ENCODE measurements at places on chromosomes 7 and 10.

DNA sequence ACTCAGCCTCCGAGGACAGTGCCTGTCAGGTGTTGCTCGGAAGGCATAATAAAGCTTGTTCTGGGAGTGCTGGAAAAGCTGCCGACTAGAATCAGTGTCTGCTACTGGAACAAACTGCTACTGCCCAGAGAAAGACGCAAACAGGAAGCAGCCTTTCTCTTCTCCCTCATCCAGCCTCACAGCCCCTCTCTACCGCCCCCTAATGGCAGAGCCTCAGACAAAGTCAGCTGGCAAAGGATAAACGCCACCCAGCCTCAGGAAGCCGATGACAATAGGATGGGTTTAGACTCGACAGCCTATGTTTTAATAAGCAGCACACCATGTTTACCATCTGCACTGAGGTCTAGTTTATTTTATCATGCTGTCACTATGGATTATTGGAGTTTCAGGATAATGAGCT is 169.5 kb upstream of the LYZL1 start:
- H3K27ac ChIP-seq: no peak overlapping the region
- no peak for DNase-seq
- no peak overlapping the region for H3K4me3 ChIP-seq
- H3K36me3 ChIP-seq: no peaks in the 10 kb centered on the region

DNA sequence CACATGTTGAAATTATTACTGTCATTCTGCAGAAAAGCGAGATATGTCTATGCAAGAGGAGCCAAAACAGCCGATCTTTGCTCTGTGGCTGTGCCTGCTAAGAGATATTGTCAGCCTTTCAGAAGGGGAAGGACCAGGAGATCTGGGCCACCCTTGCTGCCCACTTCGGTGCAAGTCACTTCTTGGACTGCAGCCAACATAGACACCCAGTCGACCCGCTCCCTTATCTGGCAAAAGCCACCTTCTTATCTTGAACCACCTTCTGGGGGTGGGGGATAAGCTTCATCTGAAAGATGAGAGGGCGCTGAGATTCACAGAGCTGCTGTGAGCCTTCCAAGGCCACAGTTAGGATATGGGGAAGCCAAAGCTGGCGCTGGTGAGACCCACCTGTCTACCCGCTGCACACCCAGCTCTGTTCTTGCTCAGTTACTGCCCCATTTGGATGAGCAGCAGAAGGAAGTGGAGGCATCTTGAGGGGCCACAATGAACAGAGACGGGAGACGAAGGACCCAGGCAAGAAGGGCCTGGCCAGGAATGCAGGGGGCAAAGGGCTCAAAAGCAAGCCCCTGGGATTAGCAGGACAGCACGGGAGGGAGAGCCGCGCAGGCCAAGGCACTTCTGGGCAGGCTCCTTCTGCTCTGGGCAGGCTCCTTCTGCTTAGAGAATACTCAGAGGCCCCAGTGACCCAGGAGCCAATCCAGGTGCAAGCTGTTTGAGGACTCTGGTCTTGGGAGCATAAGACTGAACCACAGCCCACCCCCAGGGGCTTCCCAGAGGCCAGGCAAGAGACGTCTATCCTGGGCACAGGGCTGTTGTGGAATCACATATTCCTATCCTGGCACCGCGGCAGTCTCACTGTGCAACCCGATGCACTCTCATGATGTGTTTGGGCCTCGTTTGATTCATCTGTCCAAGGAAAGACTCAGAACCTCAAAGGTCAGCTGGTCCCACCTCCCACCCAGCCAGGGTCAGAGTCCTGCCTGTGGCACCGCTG is 38.4 kb upstream of the NPFFR1 start:
- H3K4me1 ChIP-seq: peaks cover 18% of the 10 kb centered on the region
- DNase-seq: peak; percentile 63
- H3K27me3 ChIP-seq: no peaks in the 10 kb centered on the region
- H3K36me3 ChIP-seq: no peaks in the 10 kb centered on the region

- H3K4me1 ChIP-seq: no peaks in the 10 kb centered on the region
- no peak for DNase-seq
- no peak overlapping the region for H3K4me3 ChIP-seq
- H3K27ac ChIP-seq: no peak overlapping the region
- H3K36me3 ChIP-seq: no peaks in the 10 kb centered on the region
Observed at GRCh38 chr7:935164-935873, 19.2 kb downstream of the ADAP1 start.

GRCh38 chr7:127256041-127256725 is 3.4 kb upstream of the GRM8 start:
- no peak for DNase-seq
- H3K36me3 ChIP-seq: no peaks in the 10 kb centered on the region
- no peak overlapping the region for H3K27ac ChIP-seq
- H3K4me3 ChIP-seq: no peak overlapping the region
- H3K4me1 ChIP-seq: peaks cover 19% of the 10 kb centered on the region

GRCh38 chr7:126689037-126689436 is 563.7 kb downstream of the GRM8 start:
- no peaks in the 10 kb centered on the region for H3K4me1 ChIP-seq
- H3K4me3 ChIP-seq: no peak overlapping the region
- H3K27ac ChIP-seq: no peak overlapping the region
- no peaks in the 10 kb centered on the region for H3K36me3 ChIP-seq

- DNase-seq: no peak
- H3K27ac ChIP-seq: no peak overlapping the region
- no peaks in the 10 kb centered on the region for H3K27me3 ChIP-seq
- no peak overlapping the region for H3K4me3 ChIP-seq
- no peaks in the 10 kb centered on the region for H3K4me1 ChIP-seq
Observed at GRCh38 chr10:61225939-61226338, 227.2 kb downstream of the TMEM26 start.

DNA sequence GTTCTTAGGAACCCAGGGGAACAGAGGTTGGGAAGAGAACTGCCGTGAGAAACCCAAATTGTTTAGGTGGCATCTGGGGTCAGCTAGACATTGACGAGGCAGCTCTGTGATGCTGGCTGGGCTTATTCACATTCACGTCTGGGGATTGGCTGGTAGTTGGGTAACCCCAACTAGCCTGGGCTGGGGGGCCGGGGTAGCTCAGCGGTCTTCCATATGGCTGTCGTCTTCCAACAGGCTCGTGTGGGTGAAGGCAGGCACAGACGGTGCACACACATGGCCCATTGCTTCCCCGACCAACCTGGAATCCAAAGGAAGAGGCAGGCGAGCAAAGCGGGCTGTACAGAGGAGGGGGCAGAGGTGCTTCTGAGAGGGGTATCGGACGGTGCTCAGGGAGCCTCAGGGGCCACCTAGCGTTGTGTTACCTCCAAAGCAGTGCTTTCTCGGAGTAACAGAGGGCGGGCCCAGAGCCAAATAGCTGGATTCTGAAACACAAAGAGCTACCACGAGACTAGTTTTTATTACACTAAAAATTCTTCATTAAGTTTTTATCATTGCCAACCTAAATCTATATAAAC is 34.5 kb downstream of the MKI67 start:
- no peaks in the 10 kb centered on the region for H3K27me3 ChIP-seq
- H3K36me3 ChIP-seq: no peaks in the 10 kb centered on the region
- H3K4me1 ChIP-seq: no peaks in the 10 kb centered on the region

DNA sequence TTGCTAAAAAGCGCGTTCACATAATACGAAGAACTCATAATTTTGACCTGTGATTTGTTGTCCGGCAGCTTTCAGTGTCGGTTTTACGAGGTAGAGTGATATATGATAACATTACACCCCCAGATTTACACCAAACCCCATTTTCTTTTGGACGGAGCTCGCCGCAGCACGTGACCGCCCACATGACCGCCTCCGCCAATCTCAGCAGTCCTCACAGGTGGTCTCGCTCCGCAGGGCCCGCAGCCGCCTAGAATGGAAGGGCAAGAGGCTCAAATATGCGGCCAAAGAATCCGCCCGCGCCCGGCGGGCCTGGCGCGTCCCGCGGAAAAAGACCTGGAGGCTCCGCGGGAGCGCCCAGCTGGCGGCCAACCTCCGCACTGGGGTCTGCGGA is at the start of gene HOXA7:
HOXA7 (minus strand) TSS at position 168 of the 391 bp plus-strand sequence; CDS start at position 38, 130 bp downstream.
- peak within 1 kb of the TSS; percentile 97 for H3K27ac ChIP-seq
- H3K27me3 ChIP-seq: peaks cover 15% of the 10 kb centered on the region
- peak within 1 kb of the TSS; percentile 84 for H3K4me3 ChIP-seq
- H3K36me3 ChIP-seq: no peaks in the 10 kb centered on the region

GRCh38 chr7:132942701-132943100 is 139.2 kb downstream of the CHCHD3 start:
- H3K27me3 ChIP-seq: no peaks in the 10 kb centered on the region
- no peak overlapping the region for H3K27ac ChIP-seq
- no peak for DNase-seq
- H3K36me3 ChIP-seq: no peaks in the 10 kb centered on the region

DNA sequence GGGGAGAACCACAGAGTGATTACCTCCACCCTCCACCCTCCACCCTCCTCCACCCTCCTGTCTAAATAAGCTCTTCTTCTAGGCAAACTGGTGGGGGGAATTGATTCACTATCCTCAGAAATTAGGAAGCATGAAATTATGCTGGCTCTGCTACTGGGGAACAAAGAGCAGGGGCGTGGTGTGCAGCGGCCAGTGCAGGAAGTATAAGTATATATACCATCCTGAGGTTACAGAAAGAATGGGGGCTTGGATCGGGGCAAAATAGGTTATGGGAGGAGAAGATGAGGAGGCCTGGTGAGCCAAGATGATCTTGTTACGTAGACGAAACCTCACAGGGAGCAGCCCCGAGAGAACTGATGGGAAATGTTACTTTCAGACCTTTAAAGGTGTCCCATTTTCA is 49.1 kb downstream of the SYPL1 start:
- H3K4me3 ChIP-seq: no peak overlapping the region
- DNase-seq: no peak
- H3K27me3 ChIP-seq: no peaks in the 10 kb centered on the region
- peaks cover 81% of the 10 kb centered on the region for H3K4me1 ChIP-seq

DNA sequence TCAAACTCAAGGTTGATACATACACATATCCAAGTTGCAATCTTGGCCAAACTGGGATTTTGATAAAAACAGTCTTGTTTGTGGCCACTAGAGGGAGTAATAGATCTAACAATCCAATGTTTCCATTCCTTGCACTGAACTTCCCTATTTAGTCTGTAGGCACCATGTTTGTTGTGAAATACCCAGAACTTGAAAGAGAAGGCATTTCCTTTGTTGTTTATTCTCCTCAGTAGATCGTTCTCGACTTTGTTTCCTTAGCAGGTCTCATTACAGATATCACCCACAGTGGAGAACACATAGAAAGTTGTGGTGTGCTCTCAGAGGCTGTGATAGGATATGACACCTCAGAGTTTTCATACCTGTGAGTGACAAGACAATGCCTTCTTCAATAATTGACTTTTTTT is 70.3 kb upstream of the MXI1 start:
- DNase-seq: no peak
- H3K4me1 ChIP-seq: peaks cover 12% of the 10 kb centered on the region
- H3K4me3 ChIP-seq: no peak overlapping the region

- H3K36me3 ChIP-seq: no peaks in the 10 kb centered on the region
- H3K27me3 ChIP-seq: no peaks in the 10 kb centered on the region
- H3K4me1 ChIP-seq: no peaks in the 10 kb centered on the region
- no peak for DNase-seq
- H3K27ac ChIP-seq: no peak overlapping the region
- H3K4me3 ChIP-seq: no peak overlapping the region
Observed at GRCh38 chr7:64602086-64602485, 39.2 kb upstream of the ZNF680 start.

- no peak overlapping the region for H3K4me3 ChIP-seq
- no peaks in the 10 kb centered on the region for H3K36me3 ChIP-seq
- DNase-seq: no peak
- H3K4me1 ChIP-seq: no peaks in the 10 kb centered on the region
- H3K27me3 ChIP-seq: no peaks in the 10 kb centered on the region
- no peak overlapping the region for H3K27ac ChIP-seq
Observed at GRCh38 chr7:139673230-139673629, 104.6 kb downstream of the HIPK2 start.

DNA sequence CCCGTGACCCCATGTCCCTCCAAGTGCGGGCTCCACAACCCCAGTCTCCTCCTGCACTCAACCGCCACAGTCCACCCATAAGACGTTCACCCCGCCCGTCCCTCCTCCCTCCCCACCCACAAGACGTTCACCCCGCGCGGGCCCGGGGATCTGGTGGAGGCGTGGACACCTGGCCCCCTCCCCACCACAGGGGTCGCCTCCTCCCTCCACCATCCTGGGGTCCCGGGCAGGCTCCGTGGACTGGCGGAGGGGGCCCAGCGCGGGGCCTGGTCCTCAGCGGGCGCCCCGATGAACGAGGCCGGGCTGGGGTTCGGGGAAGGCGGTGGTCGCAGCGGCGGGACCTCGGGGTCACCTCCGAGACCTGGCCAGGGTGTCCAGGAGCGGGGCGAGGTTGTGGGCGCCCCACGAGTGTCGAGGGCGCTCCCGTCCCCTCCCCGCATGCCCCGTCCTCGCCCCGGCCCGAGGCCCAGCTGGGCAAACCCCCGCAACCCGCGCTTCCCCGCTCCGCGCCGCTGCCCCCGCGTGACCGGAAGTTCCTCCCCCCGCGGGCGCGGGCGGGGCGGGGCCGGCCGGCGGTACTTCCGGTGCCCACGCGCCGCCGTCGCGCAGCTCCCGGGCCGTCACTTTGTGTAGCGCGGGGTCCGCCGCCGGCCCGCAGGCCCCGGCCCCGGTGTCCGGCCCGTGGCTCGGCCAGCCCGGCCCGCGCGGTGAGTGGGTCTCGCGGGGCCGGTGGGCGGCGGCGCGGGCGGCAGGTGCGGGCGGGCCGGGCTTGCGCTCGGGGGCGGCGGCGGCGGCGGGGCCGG is at the start of gene ZNF316:
ZNF316 (plus strand) TSS at position 578 of the 803 bp plus-strand sequence. CDS start 5,092 bp downstream, outside the sequence.
- H3K36me3 ChIP-seq: peaks cover 20% of the 10 kb centered on the region
- H3K27ac ChIP-seq: peak within 1 kb of the TSS; percentile 85
- no peak for DNase-seq
- H3K27me3 ChIP-seq: no peaks in the 10 kb centered on the region
- H3K4me3 ChIP-seq: peak within 1 kb of the TSS; percentile 87
- peaks cover 24% of the 10 kb centered on the region for H3K4me1 ChIP-seq

GRCh38 chr7:72394016-72394415 is 18.1 kb downstream of the CALN1 start:
- no peak overlapping the region for H3K4me3 ChIP-seq
- no peaks in the 10 kb centered on the region for H3K27me3 ChIP-seq
- DNase-seq: no peak
- no peaks in the 10 kb centered on the region for H3K4me1 ChIP-seq
- no peak overlapping the region for H3K27ac ChIP-seq

- no peak for DNase-seq
- H3K4me3 ChIP-seq: peak overlapping the region; percentile 35
- no peak overlapping the region for H3K27ac ChIP-seq
- peaks cover 17% of the 10 kb centered on the region for H3K4me1 ChIP-seq
Observed at GRCh38 chr7:27251652-27252590, 9.3 kb downstream of the EVX1 start.

GRCh38 chr7:3953133-3953532 is 652.1 kb downstream of the SDK1 start:
- no peak overlapping the region for H3K4me3 ChIP-seq
- peaks cover 2% of the 10 kb centered on the region for H3K27me3 ChIP-seq
- H3K36me3 ChIP-seq: no peaks in the 10 kb centered on the region
- no peak for DNase-seq
- peaks cover 10% of the 10 kb centered on the region for H3K4me1 ChIP-seq
- H3K27ac ChIP-seq: no peak overlapping the region

DNA sequence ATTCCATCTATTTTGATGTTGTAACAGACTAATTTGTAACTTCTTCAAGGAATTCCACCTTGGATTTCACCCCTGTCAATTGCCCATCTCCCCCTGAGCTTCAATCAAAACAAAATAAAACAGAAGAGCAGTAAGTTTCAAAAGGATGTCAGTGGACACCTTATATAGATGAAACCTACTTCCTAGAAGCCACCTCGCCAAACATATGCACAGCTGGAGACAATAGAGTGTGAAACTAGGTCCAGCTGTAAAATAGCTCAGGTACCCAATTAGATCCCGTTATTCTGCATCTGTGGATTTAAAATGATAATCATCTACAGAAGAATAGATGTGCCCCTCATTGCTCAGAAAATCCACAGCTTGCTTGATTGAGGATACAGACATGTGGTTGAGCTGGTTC is 598.6 kb downstream of the SH2D4B start:
- no peak overlapping the region for H3K27ac ChIP-seq
- no peak overlapping the region for H3K4me3 ChIP-seq
- no peaks in the 10 kb centered on the region for H3K4me1 ChIP-seq
- no peak for DNase-seq
- H3K27me3 ChIP-seq: no peaks in the 10 kb centered on the region
